ENCODE measurements at places on chromosomes 6 and 20.

GRCh38 chr20:17690144-17690543 is 8.1 kb upstream of the RRBP1 start:
- no peak for DNase-seq

- DNase-seq = no peak
Measured at GRCh38 chr6:85078058-85078457, 313.7 kb upstream of the TBX18 start.

DNA sequence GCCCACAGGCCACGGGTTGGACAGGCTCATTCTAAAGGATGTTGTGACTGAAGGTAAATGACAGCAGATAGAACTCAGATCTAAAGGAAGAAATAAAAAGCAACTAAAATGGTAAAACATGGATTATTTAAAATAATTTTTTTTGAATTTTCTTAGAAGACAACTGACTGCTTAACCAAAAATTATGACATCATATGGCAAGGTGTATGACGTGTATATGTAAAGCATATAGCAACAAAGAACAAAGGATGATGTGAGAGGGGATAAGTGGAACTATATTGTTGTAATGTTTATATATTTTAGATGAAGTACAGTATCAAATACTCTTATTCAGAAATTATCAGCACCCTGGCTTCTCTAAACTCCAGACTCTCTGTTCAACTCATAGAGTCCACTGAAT is 38.6 kb downstream of the NPEPL1 start:
- no peak for DNase-seq

DNA sequence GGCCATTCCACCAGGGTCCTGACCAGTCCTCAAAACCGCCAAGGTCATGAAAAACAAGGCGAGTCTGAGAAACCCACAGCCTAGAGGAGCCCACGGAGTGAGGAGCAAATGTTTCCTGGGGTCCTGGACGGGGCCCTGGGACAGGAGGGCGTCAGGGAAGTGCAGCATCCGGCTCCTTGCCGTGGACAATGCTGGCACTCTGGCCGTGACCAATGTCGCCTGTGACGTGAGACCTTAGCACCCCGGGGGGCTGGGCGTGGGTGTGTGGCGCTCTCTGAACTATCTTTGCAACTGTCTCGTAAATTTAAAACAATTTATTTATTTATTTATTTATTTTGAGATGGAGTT is 34.1 kb upstream of the SLCO4A1 start:
- no peak for DNase-seq

- DNase-seq = no peak
Measured at GRCh38 chr20:40218316-40218969, 470.6 kb downstream of the MAFB start.

- no peak for DNase-seq
Measured at GRCh38 chr20:9256393-9256792, 187.5 kb downstream of the PLCB4 start.

- DNase-seq = no peak
Measured at GRCh38 chr6:56760842-56761241, 118.2 kb upstream of the DST start.

DNA sequence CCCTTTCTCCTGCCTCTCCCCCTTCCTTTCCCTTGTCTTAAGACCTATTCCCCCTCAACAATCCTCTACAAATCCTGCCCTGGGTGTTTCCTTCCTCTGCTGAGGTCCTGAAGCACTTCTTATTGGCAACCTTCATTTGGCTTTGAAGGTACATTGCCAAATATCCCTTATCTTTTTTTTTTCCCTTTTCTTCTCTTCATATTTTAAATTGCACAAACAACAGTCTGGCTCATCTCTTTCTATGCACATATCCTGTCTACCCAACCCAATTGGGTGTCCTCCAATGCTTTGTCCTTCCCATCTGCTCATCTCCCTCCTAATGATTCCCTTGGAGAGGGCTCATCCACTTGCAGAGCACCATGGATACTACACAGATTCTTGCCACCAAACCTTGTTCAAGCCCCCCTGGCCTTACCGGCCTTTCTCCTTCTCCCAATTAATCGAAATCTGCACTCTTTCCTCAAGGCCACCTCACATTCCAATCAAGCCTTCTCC is 537.9 kb upstream of the JARID2 start:
- DNase-seq = no peak

DNA sequence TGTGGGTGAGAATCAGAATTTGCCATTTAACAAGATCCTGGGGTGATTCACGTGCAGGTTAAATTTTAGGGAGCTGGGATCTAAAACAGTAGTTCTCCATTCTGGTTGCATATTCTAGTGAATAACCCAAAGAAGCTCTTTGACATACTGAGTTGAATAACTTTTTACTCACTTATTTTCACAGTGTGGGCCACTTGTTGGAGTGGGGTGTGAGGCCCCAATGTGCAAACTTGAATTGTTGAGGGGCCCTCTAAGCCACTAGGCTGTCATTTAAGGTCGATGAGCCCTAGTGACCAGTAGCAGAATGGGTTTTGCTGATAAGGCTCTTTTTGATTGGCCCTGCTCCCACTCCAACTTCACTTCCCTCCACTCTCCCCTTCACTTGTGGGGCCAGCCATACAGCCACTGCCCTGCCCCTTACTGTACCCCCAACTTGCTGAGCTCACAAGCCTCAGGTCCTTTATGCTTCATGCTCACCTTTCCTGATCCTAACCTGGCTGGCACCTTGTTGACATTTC is 33.6 kb upstream of the RIPOR2 start:
- DNase-seq = no peak

GRCh38 chr20:3706774-3707507 is 5.5 kb downstream of the SIGLEC1 start:
- DNase-seq = no peak

GRCh38 chr20:51312480-51312783 is 230.1 kb downstream of the NFATC2 start:
- DNase-seq = no peak

DNA sequence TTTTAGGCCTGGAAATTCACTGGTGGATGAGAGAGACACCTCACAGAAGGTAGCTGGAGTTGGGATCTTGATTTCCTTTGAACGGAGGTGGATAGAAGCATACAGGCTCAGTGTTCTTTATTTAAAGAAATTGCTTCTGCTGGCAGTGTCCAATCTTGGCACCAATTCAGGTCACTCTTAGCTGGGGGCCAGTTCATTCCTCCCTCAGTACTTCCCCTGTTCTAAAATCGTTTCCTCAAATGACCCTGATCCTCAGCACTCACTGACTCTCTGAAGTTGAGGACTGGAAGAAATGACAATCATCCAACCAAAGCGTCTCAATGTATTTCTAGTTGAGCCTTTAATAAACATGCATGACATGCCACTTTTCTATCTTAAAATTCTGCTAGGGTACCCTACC is 472.5 kb upstream of the BTBD3 start:
- no peak for DNase-seq

- peak; percentile 64 for DNase-seq
Measured at GRCh38 chr6:170006900-170007467, 255.6 kb downstream of the ERMARD start.

GRCh38 chr20:48738399-48739304 is 89.1 kb downstream of the PREX1 start:
- no peak for DNase-seq

- DNase-seq = no peak
Measured at GRCh38 chr6:161422710-161423680, 149.1 kb upstream of the AGPAT4 start.

DNA sequence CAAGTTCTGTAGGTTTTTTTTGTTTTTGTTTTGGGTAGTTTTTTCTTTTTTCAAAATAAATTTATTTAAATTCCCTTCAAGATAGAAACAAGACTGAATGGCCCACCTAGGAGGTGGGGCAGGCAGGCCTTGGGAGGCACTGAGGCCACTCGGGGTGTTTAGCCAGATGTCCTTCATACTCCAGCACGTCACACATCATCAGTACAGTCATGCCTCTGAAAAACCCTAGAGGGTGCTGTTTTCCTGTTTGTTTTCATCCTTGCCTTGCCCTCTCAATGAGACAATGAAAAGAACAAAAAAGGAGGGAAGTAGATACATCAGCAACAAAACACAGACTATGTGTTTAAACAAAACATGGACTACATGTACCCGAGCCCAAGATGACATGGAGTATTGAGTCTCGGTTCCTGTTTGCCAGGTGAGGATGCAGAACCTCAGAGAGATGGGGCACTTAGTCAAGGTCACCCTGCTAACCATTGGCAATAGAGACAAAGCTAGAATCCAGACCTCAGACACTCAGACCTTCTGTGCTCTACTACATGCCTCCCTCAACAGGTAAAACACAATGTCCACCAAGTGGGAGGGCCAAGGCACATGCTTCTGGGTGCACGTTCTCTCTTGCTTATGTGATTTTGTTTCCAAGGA is 26.8 kb upstream of the CLIC5 start:
- peak; percentile 55 for DNase-seq

DNA sequence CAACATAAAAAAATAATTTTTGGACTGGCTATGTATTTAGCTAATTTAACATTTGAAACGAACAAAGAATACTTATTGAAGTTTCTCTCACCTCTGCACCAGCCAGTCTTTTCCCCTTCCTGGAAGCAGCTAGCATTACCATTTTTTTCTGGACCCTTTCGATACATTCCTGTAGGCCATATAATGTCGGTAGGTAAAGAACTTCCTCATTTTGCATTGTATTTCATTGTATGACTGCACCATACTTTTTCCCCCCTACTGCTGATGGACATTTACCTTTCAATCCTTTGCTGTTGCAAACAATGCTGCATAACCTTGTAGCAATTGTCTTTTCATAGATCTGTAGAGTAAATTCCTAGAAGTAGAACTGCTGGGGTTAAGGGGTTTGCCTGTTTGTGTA is 17.6 kb downstream of the CBFA2T2 start:
- no peak for DNase-seq

DNA sequence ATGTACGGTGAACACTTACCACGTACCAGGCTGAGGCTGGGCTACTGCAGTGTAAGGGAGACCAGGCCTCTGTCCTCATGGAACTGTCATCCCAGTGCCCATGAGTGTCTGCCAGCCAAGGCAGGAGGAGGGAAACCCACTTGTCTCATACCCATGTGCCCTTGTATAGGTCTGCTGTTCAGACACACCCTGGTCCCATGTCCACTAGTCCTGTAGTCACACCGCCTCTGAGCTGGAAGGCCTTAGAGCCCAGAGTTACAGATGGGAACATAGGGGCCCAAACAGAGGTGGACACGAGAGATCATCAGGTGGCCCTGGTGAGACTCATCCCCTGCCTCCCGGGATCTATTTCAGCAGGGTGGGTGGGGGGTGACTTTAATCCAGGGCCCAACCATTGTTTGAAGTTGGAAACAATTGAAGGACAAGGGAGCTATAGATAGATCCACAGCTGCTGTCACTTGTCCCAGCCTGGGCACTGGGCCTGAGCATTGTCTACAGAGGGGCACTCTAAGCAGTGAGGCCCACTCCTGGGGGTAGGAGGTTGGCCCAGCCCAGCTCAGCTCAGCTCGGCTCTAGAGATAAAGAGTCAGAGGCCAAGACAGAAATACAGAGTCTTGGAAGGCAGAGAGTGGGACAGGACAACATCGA is 14.6 kb downstream of the MYH7B start:
- no peak for DNase-seq

DNA sequence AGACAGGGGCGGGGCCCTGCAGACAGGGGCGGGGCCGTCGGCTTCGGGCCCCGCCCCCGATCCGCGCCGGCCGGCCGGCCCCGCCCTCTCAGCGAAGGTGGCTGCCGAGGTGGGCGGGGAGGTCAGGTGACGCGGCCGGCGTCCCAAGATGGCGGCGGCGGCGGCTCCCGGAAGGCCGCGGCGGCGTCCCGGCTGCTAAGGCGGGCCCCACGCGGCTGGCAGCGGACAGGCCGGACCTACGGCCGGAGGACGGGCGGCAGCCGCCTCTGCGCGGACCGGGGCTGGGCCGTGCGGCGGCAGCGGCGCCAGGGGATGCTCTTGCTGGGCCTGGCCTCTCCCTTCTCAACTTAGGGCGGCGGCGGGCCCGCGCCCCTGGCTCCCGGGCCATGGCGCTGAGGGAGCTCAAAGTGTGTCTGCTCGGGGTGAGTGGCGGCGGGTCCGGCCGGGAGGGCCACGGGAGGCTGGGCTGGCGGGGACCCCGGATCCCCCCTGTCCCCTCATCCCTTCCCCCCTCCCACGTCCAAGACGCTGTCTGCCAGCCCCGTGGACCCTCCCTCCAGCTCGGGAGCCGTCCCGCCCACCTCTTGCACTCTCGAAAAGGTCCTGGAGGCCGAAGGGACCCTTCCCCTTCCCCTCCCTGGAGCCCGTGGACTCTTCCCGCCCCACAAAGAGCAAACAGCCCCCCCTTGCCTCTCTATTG is at the start of gene RAB22A:
RAB22A (plus strand) TSS at position 125 of the 700 bp plus-strand sequence; CDS start at position 387, 262 bp downstream.
- no peak for DNase-seq

GRCh38 chr20:64051561-64052325 is 2.3 kb upstream of the SOX18 start:
- no peak for DNase-seq

DNA sequence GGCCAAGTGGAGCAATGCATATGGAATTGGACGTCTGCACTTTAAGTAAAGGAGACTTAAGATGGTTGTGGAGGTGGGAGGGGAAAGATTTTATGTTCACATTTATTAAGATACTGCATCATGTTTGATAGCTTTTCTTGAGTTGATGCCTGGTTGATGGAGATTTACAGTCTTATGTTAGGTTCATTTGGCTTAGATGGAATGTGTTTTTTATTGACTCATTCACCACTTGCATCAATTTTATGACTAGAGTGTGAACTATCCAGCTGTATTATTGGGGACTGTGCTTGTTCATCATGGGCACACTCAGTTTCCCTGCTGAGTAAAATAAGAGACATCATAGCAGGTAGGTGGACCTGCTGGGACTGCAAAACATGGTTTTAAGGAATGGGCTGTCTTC is 91.2 kb upstream of the SCP2D1 start:
- DNase-seq = no peak

- DNase-seq = no peak
Measured at GRCh38 chr20:53677447-53678314, 84.0 kb upstream of the ZNF217 start.

GRCh38 chr6:17730078-17730704 is 23.5 kb upstream of the NUP153 start:
- DNase-seq = no peak

GRCh38 chr6:139881728-139882211 is 507.3 kb upstream of the CITED2 start:
- peak; percentile 58 for DNase-seq

- no peak for DNase-seq
Measured at GRCh38 chr6:41487860-41488432, 58.2 kb upstream of the FOXP4 start.

- no peak for DNase-seq
Measured at GRCh38 chr20:33007376-33008335, at the start of gene BPIFB2. Gene BPIFB2 (plus strand): TSS chr20:33007704. CDS start chr20:33008575, 871 bp downstream.

All from DMS153 (cell line).